Esophagus squamous epithelium (tissue), 5 donors: ENCODE measurements at places on chromosomes 11 and 22.

- DNase-seq = no peak
- H3K36me3 ChIP-seq = peaks cover 71% of the 10 kb centered on the region
These were observed 559 bp downstream of the RANBP1 start for GRCh38 chr22:20116376-20116950.

- H3K4me3 ChIP-seq = no peak overlapping the region
- no peaks in the 10 kb centered on the region for H3K36me3 ChIP-seq
- H3K27ac ChIP-seq = no peak overlapping the region
- no peaks in the 10 kb centered on the region for H3K27me3 ChIP-seq
- H3K4me1 ChIP-seq = no peaks in the 10 kb centered on the region
- DNase-seq = no peak
These were observed 15.2 kb upstream of the NUP160 start for GRCh38 chr11:47863189-47863897.

DNA sequence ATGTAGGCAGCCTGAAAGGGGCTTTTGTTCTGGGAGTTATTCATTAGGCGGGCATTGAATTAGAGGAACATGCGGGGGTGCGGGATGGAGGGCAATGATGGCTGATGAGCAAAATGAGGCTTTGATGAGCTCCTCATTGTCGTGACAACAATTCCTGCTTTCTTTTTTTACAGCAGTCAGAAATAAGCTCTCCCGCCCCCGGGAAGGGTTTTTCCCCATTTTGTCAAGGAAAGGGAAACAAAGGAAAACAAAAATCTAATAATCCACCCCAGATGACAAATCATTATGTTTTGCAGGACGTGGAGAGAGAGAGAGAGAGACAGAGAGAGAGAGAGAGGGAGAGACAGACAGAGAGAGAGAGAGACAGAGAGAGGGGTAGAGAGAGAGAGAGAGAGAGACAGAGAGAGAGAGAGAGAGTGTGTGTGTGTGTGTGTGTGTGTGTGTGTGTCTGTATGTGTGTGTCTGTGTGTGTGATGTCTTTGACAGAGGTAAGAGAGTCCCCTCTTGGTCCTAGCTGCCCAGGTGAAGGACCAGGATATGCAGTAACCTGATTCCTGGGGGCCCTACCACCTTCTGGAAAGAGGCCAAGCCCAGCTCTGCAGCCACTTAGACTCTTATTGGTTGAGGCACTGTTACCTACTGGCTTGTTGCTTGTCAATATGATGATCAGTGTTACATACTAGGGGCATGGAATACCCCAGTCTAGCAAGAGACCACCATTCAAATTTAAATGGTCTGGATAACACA, 46.7 kb upstream of the PARVA start:
- H3K4me3 ChIP-seq = no peak overlapping the region
- H3K4me1 ChIP-seq = peaks cover 4% of the 10 kb centered on the region
- H3K36me3 ChIP-seq = no peaks in the 10 kb centered on the region
- H3K27ac ChIP-seq = no peak overlapping the region
- no peak for DNase-seq

DNA sequence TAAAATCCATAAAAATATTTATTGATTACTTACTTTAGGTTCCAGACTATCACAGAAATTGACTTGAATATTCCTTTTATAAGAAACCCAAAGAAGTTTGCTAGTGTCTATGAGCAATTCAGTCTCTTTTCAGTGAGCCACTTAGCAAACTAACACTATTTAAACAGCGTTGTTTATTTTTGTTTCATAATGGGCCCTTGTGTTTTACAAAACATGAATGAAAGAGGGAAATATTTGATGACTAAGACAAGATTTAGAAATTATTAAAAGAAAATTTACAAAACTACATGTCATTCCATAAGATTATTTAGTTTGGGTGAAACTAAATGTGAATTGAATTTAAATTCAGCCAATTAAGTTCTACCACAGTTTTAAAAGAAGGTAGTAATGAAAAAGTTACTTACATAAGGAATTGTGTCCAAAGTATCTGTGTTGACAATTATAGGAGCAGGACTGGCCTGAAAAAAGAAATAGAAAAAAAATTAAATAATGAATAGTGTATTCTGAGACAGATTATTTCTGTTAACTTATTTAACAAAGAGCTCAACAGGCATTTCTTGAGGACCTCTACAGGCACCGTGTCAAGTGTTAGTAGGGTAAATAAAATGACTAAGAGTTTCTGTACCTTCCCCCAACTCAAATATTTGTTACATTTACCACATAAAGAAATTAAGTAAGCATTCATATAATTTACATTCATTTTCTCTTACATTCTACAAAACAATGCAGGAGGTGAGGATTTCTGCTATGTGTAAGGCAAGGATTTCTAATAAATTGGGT, 964.9 kb upstream of the CCDC90B start:
- H3K4me3 ChIP-seq = no peak overlapping the region
- no peaks in the 10 kb centered on the region for H3K36me3 ChIP-seq
- no peak overlapping the region for H3K27ac ChIP-seq
- no peak for DNase-seq
- peaks cover 5% of the 10 kb centered on the region for H3K4me1 ChIP-seq

DNA sequence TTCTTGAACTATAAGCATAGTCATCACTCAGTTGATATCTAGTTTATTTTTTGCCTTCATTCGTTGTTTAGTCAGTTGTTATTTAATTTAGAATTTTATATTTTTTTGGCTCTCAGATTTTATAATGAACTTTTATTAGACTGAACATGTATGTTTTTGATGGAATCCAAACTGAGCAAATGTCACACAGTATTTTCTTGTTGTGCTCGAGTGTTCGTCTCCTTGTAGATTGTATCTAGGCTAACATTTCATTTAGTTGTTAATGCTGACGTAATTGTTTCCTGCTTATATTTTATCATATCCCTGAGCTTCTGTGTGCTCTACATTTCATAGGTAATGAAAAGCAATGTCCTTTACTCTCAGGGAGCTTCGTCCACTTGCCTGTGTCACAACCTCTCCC, 286.2 kb downstream of the TMEM135 start:
- H3K4me1 ChIP-seq = no peaks in the 10 kb centered on the region
- no peaks in the 10 kb centered on the region for H3K27me3 ChIP-seq
- no peak overlapping the region for H3K27ac ChIP-seq
- H3K36me3 ChIP-seq = peaks cover 28% of the 10 kb centered on the region
